ENCODE measurements at places on chromosomes 16 and 17.

DNA sequence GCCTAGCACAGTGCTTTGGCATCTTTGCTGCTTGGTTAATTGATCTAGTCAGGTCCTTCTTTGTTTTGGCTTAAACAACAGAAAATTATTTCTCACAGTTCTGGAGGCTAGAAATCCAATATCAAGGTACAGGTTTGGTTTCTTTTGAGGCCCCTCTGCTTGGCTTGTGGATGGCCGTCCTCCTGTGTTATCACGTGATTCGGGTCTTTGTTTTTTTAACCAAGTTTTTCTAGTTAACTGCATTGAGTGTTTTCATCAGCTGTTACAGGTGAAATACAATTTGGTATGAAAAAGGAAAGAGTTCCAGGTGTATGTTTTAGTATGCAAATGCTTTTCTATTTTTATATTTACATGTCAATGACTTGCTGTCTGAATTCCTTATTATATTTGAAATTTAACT lies 2.8 kb downstream of the NLK start:
- DNase-seq, result no peak

GRCh38 chr16:83066011-83066410 lies 439.2 kb downstream of the CDH13 start:
- no peak for DNase-seq

GRCh38 chr17:67349420-67349819 lies 17.0 kb downstream of the PSMD12 start:
- DNase-seq, result no peak

GRCh38 chr17:66849851-66850580 lies 15.1 kb downstream of the CACNG5 start:
- no peak for DNase-seq

DNA sequence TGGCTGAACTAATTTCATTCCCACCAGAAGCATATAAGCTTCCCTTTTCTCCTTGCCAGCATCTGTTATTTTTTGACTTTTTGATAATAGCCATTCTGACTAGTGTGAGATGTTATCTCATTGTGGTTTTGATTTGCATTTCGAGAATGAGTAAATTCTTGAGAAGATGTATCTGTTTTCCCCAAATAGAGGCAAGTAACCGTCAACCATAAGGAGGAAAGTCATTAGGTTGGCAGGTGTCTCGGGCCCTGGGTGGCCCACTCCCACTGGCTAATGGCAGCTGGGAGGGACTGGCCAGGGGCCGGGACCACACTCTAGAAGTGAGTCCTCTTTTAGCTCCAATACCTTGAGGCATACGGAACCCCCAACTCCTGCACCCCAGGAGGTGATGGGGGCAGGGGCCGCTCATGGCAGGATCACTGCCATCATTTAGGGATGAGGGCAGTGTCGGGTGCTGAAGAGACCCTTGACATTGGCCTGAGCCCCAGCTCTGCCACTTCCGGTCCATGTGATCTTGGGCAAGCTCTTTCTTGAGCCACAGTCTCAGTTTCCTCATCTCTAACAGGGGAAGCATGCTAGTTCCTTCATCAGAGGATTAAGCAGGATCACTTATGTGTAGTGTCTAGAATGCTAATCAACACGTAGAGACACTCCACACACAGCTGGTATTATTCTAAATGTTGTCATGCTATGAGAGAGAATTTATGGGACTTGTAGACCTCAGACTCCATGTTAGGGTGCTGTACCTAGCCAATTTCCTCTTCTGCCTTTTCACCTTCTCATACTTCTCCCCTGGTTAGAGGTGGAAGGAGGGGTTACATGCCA lies 44.3 kb downstream of the RGS9 start:
- no peak for DNase-seq

DNA sequence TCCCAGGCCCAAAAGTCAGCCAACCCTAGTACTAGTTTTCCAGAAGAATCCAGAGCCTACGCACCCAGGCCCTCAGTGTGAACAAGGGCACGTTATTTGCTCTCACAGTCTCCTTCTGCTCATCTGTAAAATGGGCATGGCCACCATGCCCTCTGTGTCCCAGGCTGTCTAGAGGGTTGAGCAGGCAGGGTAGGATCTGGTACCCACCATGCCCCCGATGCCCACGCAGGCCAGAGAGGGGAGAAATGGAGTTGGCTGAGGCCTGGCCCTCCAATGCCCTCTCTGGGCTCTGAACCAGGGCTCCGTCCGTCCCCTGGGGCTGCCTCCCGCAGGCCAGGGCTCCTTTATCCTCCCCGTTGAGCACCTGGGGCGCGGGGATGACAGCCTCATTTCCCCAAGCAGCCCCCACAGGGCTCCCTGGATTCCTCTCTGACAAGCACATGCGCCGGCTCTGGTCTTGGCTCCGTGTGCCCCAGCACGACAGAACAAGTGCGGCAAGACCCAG lies 9.1 kb upstream of the BAHCC1 start:
- DNase-seq, result no peak

DNA sequence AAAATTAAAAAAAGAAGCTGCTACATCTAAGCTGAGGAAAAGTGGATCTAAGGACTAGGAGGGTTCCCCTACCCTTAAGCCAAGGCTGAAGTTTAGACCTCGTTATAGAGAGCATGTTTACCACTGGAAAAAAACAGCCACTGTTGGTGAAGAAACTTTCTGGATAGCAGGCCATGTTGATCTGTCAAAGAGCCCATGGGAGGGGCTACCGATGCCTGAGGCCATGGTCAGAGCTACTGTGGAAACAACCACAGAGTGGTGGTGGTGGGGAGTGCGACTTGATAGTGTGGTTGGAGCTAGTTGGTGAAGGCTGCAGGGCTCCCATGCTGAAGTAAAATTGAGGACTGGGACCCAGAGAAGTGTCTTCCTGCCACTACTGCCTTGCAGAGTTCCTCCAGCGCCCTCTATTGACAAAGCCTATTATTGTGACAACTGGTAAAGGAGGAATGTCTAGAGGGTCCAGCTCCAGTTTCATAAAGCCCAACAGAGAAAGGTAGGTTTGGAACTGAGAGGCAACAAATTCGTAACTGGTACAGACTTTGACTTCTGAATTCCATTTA lies 12.7 kb upstream of the FAM20A start:
- peak; percentile 62 for DNase-seq

GRCh38 chr17:54426296-54426886 lies 474.3 kb upstream of the TOM1L1 start:
- DNase-seq, result no peak

DNA sequence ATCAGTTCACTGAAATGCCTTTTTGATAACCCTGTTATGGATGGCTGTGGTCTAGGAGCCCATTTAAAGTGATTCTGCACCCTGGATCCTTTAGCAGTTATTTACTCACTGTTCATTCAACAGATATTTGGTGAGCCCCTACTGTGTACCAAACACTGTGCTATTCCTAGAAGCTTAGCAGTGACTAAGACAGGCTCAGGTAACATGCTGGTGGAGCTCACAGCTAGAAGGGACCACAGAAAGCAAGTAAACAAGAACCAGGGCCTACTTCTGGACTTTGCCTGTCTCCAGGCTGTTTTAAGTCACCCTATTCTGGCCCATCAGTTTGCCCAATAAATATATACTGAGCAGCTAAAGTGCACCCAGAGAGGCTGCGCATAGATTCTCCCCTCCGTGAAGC lies 11.1 kb downstream of the ITGA3 start:
- DNase-seq, result no peak

- no peak for DNase-seq
These were observed 7.5 kb downstream of the COTL1 start for GRCh38 chr16:84610376-84610775.

DNA sequence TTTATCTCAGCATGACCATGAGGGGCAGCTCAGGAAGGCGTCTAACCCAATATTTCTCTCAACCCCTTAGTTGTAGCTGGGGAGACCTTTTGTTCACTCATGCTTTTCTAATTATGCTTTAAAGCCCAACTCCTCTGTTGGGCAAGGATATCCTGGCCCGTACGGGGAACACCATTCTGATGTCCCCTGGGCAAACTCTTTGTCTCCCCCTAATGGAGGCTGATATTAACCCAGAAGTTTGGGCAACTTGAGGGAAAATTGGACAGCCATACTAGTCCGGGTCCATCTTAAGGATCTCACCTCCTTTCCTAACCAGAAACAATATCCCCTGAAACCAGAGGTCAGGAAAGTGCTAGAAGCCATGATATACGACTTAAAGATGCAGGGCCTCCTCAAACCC lies 143.7 kb upstream of the COX10 start:
- DNase-seq, result no peak

- no peak for DNase-seq
These were observed 24.0 kb downstream of the IGF2BP1 start for GRCh38 chr17:49021095-49021767.

DNA sequence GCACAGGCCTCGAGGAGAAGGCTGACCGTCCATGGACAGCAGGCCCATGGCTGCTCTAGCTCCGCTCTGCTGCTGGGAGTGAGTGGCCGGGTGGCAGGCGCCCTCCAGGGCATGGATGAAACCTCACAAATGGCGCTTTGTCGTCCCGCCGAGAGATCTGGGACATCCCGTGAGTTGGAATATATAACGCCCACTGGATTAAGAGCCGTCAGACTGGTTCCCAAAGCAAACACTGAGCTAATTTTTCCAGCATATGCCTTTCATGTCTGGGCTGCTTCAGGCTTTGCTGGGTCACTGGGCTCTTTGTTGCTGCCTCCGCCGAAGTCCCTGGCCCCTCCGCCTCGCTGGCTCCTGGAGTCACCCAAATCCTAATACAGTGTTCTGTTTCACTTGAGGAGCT lies 266.3 kb downstream of the FOXL1 start:
- DNase-seq, result no peak

DNA sequence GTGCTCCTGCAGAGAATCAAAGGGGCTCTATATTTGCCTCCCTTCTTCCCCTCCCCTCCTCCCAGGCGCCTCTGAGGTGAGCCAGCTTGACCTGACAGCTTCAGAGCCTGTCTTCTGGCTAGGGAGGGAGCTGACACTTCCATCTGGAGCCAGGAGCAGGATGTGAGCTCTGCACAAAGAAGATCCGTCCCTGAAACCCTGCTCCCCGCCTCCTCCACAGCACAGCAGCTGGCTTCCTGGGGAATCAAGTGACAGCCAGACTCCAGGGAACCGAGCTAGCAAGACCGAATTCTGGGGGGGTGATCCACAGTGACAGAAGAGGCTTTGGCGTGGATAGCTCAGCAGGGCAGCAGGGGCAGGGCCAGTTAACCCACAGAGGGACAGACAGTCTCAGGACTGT lies 37.2 kb downstream of the CCDC182 start:
- DNase-seq, result no peak

All from AG08395 (cell line).